ENCODE measurements at places on chromosomes 16 and 17.

- DNase-seq, result no peak
Observed at GRCh38 chr17:46167826-46168569, 25.2 kb downstream of the KANSL1 start.

DNA sequence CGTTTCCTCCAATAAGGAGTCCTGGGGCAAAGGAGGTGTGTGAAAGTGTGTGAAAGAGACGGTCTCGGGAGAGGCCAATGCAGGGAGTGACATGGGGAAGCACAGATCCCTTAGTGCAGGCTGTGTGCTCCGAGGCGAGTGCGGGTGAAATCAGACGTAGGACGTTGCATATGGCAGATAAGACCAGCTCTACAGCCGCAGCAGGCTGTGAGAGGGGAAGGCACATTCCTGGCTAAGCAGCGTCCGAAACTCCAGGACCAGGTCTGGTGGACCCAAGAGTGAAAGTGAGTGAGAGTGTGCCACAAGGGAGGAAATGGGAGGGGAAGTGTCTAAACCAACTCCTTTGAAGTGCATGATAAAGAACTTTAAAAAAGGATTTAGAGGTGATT is 11.3 kb downstream of the POLR3K start:
- DNase-seq, result no peak

DNA sequence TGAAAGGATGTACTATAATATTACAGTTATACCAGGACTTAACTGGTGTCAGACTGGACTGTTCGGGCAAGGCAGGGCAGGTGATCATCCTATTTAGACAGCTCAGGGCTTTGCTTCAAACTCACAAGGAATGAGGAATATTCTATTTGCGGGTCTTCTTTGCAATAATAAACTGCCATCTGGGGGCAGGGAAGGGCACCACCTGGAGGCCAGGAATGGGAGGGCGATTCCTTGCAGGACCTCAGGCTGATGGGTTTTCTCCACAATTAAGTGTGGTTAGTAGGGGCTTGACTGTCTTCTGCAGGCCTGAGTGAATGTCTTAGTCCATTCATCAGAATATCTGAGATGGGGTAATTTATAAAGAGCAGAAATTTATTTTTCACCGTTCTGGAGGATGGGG is 424.1 kb downstream of the CA10 start:
- DNase-seq, result no peak

DNA sequence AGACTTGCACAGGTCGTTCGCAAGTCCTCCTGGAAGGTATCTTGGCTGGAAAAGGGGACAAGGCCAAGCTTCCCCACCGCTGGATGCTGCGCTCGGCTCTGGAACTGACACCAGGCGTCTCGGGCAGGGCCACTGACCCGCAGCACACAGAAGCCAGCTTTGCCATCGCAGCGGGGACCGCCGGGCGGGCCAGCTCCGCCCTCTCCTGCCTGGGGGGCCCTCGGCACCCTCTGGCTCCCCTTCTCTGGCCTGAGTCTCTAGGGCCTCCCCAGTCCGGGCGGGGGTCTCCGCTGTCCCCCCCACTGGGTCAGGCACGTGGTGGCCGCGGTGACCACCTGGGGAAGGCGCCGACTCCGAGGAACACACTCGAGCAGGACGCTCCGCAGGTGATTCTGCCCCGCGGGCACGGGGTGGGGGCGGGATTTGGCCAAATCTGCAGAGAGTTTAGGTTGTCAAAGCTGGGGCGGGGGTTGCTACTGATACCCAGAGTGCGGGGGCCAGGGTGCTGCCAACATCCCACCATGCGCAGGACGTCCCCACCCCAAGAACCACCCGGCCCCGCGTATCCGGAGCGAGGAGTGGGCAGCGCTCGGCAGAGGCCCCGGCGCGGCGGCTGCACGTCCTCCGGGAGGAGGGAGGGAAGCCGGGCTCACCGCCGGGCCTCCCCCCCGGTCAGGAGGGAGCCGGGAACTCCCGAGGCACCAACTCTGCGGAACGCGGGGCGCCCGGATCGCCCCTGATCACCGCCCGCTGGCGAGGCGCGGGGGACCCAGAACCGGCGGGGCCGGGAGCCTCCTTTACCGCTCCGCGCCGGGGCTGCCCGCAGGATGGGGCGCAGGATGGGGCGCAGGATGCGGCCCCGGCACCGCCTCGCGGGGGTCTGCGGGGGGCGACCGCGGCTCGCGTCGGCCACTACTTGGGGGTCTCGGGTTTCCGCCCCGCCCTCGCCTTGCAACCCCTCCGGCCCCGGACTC is 744 bp upstream of the METRNL start:
- DNase-seq, result peak; percentile 8

- no peak for DNase-seq
Observed at GRCh38 chr17:65529040-65529633, 32.3 kb downstream of the AXIN2 start.

GRCh38 chr16:56611281-56611833 is 3.0 kb downstream of the MT2A start:
- DNase-seq, result no peak

GRCh38 chr16:17380613-17381012 is 90.1 kb downstream of the XYLT1 start:
- no peak for DNase-seq

- DNase-seq, result no peak
Observed at GRCh38 chr16:6297666-6298410, 1034.8 kb upstream of the RBFOX1 start.

GRCh38 chr17:76920364-76921139 is 52.3 kb downstream of the MGAT5B start:
- DNase-seq, result no peak

- DNase-seq, result no peak
Observed at GRCh38 chr17:61233991-61234750, 165.5 kb upstream of the TBX2 start.

DNA sequence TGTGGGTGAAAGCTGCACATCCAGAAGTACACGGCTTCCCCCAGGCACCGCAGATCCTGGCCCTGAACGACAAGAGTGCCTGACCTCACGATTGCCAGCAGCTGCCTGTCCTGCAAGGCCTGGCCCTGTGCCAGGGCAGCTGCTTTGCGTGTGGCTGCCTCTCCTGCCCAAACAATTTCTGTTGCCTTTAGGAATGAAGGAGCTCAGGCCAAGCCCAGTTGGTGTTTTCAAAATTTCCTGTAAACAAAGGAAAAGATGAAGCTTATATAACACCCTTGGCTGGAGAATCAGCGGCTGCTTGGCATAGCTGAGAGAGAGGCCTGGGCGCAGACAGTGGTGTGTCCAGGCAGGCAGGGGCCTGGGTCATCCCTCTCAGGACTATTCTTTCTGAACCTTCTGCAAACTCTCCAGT is 11.7 kb upstream of the SLC47A2 start:
- DNase-seq, result no peak

DNA sequence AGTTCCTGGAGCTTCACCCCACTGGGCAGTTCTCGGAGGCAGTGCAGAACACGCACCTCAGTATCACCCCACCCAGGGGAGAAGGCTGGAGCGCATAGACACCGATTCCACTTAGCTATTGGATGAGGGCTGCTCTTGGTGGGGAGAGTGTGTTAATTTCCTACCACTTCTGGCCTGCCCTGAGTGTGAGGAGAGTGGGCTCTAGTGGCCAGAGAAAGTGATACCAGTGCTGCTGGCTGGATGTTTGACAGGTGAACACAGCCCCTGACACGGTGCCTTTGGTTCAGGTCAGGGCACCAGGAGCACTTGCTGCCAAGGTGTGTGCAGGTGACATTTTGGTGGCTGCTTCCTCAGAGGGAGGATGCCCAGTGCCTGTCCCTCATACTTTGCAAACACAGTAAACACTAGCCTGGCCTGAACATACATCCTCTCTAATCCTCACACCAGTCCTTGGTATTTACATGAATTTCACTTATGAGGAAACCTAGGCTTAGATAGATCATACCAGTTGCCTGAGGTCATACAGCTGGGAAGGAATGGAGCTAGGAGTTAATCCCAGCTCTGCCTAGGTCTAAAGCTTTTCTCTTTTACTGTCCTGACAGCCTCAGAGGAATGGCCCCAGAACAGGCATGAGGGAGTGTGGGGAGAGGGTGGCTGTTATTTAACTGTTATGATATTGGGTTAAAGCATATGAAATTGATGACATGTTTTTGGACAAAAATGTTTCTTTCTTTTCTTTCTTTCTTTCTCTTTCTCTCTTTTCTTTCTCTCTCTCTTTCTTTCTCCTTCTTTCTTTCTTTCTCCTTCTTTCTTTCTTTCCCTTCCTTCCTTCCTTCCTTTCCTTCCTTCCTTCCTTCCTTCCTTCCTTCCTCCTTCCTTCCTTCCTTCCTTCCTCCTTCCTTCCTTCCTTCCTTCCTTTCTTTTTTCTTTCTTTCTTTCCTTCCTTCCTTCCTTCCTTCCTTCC is 21.0 kb upstream of the ITGAX start:
- no peak for DNase-seq

- no peak for DNase-seq
Observed at GRCh38 chr16:81405702-81406113, 38.9 kb upstream of the CMIP start.

DNA sequence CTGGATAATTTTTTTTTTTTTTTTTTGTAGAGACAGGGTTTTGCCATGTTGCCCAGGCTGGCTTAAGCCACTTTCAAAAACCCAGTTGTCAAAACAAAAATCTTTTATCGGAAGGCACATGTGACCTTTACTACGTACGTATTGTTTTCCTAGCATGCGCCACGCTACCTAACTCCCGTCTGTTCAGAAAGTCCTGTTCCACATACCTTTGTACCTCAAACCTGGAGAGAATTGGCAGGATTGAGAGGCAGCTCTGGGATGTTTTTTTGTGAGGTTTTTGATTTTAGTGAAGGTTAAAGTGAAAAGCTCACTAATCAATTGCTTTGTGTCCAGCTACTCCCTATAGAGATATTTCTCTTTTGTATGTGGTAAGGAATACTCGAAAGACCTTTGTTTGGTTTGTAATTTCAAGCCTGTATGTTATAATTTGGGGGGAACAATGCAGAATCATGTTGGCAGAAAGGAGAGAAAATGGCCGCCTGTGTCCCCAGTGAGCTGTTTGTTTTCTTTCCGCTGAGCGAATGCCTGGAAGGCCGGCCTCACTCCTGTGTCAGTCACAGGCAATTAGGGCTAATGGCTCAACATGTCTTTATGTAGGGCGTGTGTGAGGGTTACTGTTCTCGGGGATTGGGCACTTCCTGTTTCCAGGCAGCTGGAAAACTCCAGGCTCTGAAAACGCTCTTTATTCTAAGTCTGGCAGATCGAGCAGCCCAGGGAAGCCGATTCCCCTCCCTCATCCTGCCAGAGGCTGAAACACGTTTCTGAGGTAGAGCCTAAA is 60.8 kb upstream of the CLEC18A start:
- DNase-seq, result no peak

GRCh38 chr16:77090062-77090461 is 100.9 kb upstream of the MON1B start:
- no peak for DNase-seq

GRCh38 chr17:60920107-60920506 is 242.5 kb downstream of the BCAS3 start:
- DNase-seq, result no peak

DNA sequence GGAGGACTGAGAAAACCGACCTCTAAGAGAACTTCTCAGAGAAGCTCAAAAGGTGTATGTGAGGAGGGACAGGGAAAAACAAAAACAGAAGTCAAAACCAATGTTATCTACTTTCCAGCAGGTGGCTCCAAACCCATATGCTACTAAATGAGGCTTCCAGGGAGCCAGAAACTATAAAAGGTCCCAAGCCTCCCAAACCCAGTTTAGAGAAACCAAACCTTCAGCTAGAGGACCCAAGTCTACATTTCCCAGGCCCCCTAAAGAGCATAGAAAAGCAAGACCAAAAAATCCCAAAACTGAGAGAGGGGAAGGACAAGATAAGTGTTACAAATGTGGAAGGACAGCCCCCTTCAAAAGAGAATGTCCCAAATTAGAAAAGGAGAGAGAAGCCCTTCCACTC is 3.7 kb downstream of the HPR start:
- DNase-seq, result no peak

DNA sequence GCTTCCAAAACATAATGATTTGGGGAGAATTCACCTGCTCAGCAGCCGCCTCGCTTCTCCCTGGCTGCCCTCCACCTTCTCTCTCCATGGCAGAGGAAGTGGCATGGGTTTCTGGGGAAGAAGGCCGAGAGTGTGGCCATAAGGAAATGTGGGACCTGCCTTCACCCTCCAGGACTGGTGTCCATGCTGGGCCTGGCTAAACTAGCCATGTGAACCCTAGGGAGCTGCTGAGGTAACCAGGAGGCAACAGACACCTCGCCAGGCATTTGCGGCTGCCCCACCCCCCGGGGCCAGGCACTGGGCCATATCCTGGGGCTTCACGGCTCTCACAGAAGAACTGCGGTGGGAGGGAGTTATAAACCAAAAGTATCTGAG is 9.9 kb upstream of the CMTM4 start:
- DNase-seq, result no peak

GRCh38 chr17:14084955-14085354 is 15.7 kb downstream of the COX10 start:
- no peak for DNase-seq

GRCh38 chr17:30996486-30996885 is 25.6 kb downstream of the RNF135 start:
- no peak for DNase-seq

DNA sequence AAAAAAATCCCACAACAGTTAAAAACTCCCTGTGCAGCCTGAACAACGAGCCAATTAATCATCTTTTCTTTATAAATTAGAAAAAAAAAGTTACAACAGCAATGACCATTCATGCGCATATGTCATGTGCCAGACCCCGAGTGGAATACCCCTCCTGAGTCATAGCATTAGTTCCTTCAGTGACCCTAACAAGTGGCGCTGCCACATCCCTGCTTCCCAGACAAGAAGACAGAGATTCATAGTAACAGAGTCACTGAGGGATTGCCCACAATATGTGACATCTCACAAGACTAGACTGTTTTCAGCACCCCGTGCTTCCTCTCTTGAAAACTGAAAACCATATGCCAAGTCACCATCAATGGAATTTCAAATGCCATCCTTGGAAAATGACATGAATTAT is 7.9 kb downstream of the UMOD start:
- DNase-seq, result no peak

GRCh38 chr17:50112694-50113093 is 17.3 kb downstream of the SAMD14 start:
- DNase-seq, result no peak

GRCh38 chr16:54110016-54110981 is 176.3 kb downstream of the IRX3 start:
- DNase-seq, result no peak

GRCh38 chr17:78401246-78401645 is 22.8 kb downstream of the PGS1 start:
- DNase-seq, result no peak

DNA sequence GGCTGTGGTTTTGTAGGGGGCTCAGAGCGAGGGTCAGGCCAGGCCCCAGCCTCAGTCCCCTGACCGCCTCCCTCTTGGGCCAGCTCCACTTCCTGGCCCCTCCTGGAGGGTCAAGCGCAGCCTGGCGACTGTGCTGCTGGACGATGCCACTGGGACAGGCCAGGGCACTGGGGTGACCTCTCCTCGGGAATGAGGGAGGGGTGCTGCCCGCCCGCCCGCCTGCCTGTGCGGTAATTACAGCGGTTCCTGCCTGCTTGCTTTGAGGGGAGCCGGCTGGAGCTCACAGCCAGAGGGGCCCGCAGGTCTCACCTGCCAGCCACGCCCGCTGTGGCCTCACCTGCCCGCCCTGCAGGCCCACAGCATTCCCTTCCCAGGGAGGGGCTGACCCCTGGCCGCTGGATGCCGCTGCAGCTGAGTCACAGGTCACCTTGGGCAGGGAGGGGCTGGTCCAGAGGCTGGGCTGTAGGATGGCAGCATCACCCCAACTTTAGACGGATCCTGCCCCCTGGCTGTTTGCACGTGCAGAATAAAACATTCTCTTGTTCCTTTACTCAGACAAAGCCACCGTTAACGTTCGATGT is 76.7 kb upstream of the CBX4 start:
- no peak for DNase-seq

Measured in activated T-helper 9 cell treated with anti-CD3 and anti-CD28 coated beads, Interleukin-2, amount 50 U/mL, for 16 hours (primary cell).